ENCODE measurements at places on chromosomes 12 and 14.

- DNase-seq: peak; percentile 73
Observed at GRCh38 chr14:94601884-94602391, 10.3 kb upstream of the SERPINA3 start.

DNA sequence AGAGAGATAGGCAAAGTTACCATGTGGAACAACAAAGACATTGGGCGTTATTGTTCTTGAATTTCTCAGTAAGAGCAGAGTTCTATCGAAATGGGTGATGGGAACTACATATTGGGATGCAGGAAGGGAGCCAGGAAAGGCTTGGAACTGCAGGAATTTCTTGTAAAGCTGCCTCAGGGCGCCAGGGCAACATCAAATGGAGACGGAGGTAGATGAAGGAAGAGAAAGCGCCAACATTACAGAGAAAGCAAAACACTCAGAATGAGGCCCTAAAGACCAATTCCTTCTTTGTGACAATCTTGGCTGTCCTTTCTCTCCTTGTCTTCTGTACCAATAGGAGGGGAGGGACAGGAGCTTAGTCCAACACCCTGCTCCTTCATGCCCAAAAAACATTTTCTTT lies 148.4 kb downstream of the RPAP3 start:
- no peak for DNase-seq

GRCh38 chr14:55052269-55052930 lies 953 bp downstream of the MAPK1IP1L start:
- no peak for DNase-seq

DNA sequence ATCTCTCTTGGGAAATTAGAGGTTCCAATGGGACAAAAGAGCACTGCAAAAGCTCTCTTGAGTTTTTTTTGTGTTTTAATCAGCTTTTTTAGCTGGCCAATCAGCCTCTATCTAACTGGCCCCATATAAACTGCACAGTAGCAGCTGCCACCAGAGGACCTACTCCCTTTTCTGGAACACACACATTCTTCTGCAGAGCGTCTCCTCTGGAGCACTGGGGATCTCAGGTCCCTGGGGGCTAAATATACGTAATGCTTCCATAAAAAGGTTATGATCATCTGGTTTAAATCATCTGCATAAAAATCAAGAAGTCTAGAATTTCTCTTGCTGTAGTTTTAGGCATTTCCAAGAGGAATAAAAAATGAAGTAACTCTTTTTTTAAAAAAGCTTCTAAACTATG lies 32.3 kb downstream of the TSPAN8 start:
- DNase-seq: peak; percentile 12

- no peak for DNase-seq
Observed at GRCh38 chr14:102551995-102552705, 40.3 kb upstream of the RCOR1 start.

DNA sequence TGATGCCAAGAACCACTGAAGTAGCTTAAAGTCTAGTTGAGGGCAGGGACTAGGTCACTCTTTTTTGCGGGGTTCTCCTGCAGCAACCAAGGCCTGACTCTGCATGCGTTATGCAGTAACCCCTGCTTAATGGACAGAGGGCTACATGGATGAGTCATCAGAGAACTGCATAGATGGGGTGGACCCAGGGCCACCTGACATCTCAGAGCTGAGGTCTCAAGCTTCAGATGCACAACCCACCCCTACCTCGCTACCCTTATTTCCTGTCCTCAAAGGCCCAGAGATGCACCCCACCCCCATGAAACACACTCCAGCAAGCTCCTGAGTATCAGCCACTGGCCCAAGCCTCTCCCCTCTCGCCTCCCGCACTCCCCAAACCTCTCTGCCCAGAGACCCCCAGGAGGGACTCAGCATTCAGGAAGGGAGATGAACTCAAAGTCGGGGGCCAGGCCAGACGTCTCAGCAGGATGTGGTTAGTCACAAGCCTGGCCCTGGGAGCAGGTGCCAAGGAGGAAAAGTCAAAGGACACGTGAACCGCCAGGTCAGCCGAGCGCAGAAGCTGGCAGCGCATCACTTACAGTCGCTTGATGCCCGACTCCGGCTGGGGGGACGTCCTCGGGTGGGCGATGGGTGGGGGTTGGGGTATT lies 25.8 kb downstream of the SNRNP35 start:
- no peak for DNase-seq

DNA sequence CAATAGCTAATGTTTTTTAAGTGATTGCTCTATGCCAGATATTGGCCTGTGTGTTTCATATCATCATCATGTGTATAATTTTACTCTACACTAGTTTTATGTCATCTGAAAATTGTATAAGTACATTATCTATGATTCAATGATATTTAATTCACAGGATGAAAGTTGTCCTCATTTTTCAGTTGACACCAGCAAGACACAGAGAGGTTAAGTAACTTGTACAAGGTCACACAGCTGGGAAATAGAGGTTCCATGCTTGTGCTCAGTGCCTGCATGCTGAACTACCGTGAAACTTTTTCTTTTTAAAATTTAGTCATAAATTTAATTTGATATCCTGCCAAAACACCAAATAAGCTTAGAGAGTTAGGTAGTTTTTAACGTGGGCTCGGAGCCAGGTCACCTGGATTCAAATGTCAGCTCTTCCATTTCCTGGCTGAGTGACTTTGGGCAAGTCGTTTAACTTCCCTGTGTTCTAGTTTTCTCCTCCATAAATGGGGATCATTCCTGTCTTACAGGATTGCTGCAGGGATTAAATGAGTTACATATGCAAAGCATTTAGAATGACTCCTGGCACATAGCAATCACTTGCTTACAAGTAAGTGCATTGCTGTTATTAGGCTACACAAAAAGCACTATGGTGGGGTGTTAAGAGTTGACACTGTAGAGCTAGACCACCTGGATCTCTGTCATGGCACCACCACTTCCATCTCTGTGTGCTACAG lies 183.9 kb downstream of the ETV6 start:
- DNase-seq: no peak

DNA sequence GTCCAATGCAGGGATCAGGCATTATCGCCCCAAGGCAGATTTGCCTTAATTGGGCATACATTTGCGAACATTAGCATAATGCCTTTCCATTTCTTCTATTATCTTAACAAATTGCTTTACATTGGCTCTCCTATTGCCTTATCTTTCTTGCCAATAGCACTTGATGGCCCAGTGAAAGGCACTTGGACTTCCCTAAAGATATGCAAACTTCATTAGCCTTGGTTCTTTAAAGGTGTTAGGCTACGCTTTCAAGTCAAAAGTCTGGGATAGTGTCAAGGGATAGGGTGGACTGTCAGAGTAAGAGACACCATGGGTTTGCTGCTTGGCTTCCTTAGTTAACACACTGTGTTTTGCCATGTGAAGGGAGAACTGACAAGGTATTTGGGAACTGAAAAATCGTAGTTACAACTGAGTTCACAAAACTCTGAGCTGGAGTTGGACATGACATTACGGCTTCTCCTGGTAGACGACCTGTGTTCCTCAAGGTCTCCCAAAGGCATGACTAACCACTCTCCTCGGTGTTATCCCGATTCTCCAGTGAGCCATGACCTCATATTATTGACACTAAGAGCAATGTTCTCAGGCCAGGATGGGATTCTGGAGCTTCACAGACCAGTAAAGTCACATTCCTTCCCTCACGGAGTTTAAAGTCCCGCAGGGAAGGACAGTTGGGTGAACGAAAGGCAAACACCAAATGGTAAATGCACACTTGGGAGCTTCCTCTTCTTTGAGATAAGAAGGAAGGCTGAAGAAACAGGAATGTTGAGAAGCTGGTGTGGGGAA lies 65.2 kb downstream of the TBC1D30 start:
- DNase-seq: no peak

- no peak for DNase-seq
Observed at GRCh38 chr12:126282691-126283090, 1217.5 kb downstream of the AACS start.

- no peak for DNase-seq
Observed at GRCh38 chr12:126033751-126034150, 968.5 kb downstream of the AACS start.

- no peak for DNase-seq
Observed at GRCh38 chr14:93039649-93040315, 75.9 kb downstream of the ITPK1 start.

GRCh38 chr12:18546399-18546798 lies 191.4 kb downstream of the PLCZ1 start:
- DNase-seq: peak; percentile 4

GRCh38 chr14:61561657-61562276 lies 133.5 kb upstream of the HIF1A start:
- peak; percentile 98 for DNase-seq

- DNase-seq: no peak
Observed at GRCh38 chr14:65238456-65238855, 136.1 kb upstream of the MAX start.

GRCh38 chr12:104459368-104459909 lies 2.7 kb downstream of the CHST11 start:
- DNase-seq: no peak

- no peak for DNase-seq
Observed at GRCh38 chr12:76026643-76027063, 4.9 kb downstream of the PHLDA1 start.

- no peak for DNase-seq
Observed at GRCh38 chr12:104686196-104686595, 229.4 kb downstream of the CHST11 start.

DNA sequence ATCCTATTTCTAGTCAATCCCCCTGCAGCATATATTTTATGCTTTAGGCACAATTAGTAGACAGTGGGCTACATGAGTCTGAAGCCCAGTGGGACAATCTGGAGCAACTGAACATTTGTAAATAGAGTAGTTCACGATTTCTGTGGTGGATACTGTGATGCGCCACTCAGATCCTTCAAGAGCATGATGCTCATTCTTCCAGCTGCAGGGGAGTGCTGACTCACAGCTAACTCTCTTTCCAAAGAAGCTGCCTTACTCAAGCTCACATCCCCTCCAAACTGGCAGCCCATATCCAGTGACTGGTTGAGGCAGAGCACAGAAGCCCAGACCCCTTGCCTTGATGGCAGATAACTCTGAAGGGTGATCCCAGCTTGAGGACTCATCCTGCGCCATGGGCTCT lies 224.2 kb upstream of the EEA1 start:
- DNase-seq: no peak

GRCh38 chr12:56591126-56591525 lies 39.0 kb downstream of the BAZ2A start:
- no peak for DNase-seq

- no peak for DNase-seq
Observed at GRCh38 chr12:127396734-127397133, 870.2 kb upstream of the TMEM132C start.

DNA sequence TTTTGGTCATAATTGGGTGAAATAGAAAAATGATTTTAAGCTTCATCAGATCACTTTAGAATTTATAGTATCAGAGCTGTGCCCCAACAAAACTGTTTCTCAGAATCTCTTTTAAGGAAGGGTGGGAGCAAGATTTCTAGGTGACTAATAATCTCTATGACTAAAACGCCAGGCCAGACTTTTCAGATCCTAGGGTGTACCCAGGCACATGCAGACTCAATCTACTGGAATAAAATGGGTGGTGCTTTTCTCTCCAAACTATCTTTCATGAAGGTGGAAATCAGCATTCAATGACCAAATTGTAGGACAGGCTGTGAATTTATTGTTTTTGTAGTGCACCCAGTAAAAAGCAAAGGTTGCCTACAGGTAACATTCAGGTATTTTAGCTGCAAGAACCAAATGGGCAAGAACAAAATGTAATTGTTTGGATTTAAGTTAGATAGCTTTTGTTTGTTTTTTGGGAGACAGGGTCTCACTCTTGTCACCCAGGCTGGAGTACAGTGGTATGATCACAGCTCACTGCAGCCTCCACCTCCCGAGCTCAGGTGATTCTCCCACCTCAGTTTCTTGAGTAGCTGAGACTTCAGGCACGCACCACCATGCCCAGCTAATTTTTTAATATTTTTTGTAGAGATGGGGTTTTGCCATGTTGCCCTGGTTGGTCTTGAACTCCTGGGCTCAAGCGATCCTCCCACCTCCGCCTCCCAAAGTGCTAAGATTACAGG lies 49.5 kb downstream of the PPP2R5C start:
- DNase-seq: no peak

DNA sequence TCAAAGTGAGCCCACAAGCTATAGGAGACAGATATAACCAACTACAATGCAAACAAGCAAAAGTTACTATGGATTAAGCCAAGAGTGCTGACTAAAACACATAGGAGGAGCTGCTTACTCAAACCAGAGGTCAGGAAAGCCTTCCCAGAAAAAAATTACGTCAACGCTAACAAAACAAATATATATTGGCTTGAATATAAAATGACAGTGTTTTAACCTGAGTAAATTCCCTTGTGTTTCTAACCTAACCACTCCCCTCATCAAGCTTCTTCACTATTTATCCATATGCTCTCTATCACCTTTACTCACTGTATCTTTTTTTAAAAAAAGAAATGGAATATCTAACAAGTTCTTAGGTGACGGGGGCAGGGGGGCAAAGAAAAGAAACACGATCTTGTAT lies 115.9 kb downstream of the MED13L start:
- DNase-seq: no peak
